Thymus (tissue), 14 donors: ENCODE measurements at places on chromosomes 7 and 10. TPM values are rescaled to one million over a fixed set of nuclear protein-coding genes. Genes with fewer than 3 reads are reported as not detected.

DNA sequence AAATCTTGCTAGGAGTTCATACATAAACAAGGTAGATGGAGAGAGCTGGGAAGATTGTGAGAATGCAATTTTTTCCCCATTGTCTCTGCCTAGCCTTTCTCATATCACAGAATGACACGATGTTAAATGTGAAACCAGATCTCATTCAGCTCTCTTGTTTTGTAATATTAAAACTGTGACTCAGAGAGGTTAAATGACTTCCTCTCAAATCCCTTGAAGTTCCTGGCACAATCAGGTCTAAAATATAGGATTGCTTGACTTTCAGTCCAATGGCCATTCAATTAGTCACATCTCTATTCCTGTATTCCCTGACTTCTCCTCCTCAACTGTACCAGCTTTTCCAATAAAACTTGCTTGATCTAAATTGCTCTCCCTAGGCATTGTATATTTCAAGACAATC lies 3.1 kb downstream of the ANKRD22 start:
- H3K36me3 ChIP-seq, result no peaks in the 10 kb centered on the region
- H3K27ac ChIP-seq, result no peak overlapping the region
- DNase-seq, result no peak
- no peaks in the 10 kb centered on the region for H3K4me1 ChIP-seq

Gene DBF4
- 28.9 TPM for total RNA-seq

- peaks cover 71% of the 10 kb centered on the region for H3K36me3 ChIP-seq
- peaks cover 23% of the 10 kb centered on the region for H3K4me1 ChIP-seq
- no peak overlapping the region for H3K4me3 ChIP-seq
- peak overlapping the region; percentile 8 for H3K27ac ChIP-seq
These were observed 28.5 kb upstream of the CRYGN start for GRCh38 chr7:151468217-151469018.

Gene WNT8B
- total RNA-seq, result 0.14 TPM

DNA sequence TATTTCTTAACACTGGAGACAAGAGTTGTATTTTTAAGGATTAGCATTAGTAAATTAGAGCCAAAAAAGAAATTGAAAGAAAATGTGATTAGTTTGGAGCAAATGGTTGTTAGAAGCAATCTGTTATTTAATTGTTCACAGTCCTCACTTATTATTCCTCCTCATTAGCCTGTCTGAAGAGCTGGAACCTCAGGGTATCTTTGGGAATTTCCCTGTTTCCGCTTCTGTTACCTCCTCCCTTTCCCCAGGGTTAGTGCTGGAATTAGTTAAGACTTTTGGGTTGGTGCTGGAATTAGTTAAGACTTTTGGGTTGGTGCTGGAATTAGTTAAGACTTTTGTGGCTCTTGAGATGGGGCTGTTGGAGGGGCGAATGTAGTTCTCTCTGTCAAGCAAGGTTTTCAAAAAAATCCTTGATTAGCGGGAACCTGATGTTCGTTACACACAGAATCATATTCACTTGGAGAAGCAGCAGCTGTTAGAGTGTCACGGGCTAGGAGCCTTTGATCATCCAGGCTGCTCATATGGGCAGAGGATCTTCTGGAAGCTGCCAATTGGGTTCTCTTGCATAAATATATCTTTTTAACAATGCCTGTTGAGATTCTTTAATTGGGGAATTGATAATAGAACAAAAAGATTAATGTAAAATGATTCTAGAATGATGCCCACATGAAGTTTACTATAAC lies 251.0 kb upstream of the NPSR1 start:
- H3K4me3 ChIP-seq, result no peak overlapping the region
- no peak for DNase-seq
- no peaks in the 10 kb centered on the region for H3K36me3 ChIP-seq
- H3K4me1 ChIP-seq, result no peaks in the 10 kb centered on the region
- no peaks in the 10 kb centered on the region for H3K27me3 ChIP-seq

Gene KLF14
- total RNA-seq, result 0.05 TPM

Gene CHN2
- 5.9 TPM for total RNA-seq

DNA sequence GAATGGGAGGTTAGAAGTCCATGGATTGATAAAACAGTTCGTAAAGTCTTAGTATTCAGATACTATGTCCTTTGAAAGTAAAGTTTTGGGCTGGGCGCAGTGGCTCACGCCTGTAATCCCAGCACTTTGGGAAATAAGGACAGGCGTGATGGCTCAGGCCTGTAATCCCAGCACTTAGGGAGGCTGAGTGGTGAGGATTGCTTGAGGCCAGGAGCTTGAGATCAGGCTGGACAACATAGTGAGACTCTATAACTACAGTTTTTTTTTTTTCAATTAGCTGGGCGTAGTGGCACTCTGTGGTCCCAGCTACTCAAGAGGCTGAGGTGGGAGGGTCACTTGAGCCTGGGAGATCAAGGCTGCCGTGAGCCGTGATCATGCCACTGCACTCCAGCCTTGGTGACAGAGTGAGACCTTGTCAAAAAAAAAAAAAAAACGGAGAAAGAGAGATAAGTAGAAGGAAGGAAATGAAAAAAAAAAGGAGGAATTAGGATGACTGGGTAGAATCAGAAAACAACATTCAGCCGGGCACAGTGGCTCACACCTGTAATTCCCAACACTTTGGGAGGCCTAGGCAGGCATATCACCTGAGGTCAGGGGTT lies 25.7 kb upstream of the AGFG2 start:
- no peak overlapping the region for H3K4me3 ChIP-seq
- DNase-seq, result no peak
- no peak overlapping the region for H3K27ac ChIP-seq
- no peaks in the 10 kb centered on the region for H3K36me3 ChIP-seq

GRCh38 chr7:136254148-136254547 lies 277.0 kb upstream of the MTPN start:
- H3K4me3 ChIP-seq, result no peak overlapping the region
- DNase-seq, result no peak
- no peaks in the 10 kb centered on the region for H3K4me1 ChIP-seq

Gene ACTR3C
- total RNA-seq, result 6.2 TPM

- no peak for DNase-seq
- no peaks in the 10 kb centered on the region for H3K36me3 ChIP-seq
- H3K4me3 ChIP-seq, result no peak overlapping the region
- no peaks in the 10 kb centered on the region for H3K4me1 ChIP-seq
- H3K27ac ChIP-seq, result no peak overlapping the region
- no peaks in the 10 kb centered on the region for H3K27me3 ChIP-seq
These were observed 199.1 kb upstream of the PRKCQ start for GRCh38 chr10:6778992-6779701.

- H3K4me1 ChIP-seq, result no peaks in the 10 kb centered on the region
- no peak for DNase-seq
- H3K36me3 ChIP-seq, result no peaks in the 10 kb centered on the region
These were observed 150.4 kb downstream of the ETV1 start for GRCh38 chr7:13839063-13839462.

Gene FRAT2
- 17.5 TPM for total RNA-seq

DNA sequence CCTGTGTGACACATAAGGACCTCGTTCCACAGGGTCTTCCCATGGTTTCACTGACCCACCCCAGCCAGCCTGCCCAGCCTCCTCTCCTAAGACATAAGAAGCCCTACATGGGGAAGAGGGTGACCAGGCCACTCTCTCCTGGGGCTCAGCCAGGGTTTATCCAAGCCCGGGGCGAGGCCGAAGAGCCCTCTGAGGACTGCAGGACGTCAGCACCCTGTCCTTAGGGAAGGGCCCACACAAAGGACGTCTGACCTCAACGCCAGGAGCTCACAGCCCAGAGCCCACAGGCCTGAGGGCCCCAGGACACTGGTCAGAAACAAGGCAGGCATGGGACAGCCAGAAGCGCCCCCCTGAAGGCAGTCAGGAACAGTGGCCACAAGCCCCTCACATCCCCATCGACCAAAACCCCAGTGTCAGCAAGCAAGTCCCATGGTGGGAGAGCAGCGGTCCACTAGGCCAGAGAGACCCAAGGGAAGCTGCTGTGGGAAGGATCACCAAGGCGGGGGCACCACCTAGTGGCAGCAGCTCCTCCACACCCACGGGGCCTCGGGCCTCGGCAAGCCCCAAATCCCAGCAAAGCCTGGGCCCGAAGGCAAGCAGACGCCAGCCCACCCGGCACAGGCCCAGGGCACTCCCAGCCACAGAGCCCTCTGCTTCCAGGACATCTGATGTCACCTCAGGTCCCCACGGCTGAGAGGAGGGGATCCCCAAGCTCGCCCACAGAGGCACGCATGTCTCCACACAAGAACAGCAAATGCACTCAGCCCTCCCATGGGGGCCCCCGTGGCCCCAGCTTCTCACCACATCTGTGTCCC lies 23.4 kb downstream of the MAD1L1 start:
- H3K4me3 ChIP-seq, result no peak overlapping the region
- no peaks in the 10 kb centered on the region for H3K4me1 ChIP-seq
- H3K36me3 ChIP-seq, result peaks cover 50% of the 10 kb centered on the region
- H3K27me3 ChIP-seq, result no peaks in the 10 kb centered on the region
- DNase-seq, result peak; percentile 56
- no peak overlapping the region for H3K27ac ChIP-seq

DNA sequence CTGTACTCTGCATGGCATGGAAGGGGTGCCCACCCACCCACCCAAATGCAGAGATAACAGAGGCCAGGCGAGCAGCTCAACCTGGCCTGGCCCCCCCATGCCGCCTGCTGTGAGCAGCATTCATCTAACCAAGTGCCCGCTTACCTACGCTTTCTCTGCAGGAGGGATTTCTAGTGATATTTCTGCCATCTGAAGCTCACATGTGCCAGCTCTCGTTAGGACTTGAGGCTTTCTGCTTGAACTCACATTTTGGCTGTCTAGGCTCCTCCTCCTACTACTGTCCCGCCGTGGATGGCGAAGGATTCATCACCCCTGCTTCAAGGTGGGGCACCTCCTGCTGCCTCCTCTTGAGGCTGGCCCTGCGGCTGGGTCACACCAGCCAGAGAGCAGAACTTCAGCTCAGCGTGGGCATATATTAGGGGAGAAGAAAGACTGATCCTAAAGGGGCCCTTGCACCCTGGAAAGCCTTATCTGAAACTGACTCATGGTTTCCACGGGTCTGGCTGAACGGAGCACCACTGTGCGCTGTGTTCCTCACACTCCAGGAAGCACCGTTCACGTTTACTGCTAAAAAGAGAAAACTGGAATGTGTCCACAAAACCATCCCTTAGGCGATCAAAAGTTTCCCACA lies 45.5 kb downstream of the CTBP2 start:
- no peak for DNase-seq
- no peaks in the 10 kb centered on the region for H3K4me1 ChIP-seq
- H3K4me3 ChIP-seq, result no peak overlapping the region
- no peak overlapping the region for H3K27ac ChIP-seq
- no peaks in the 10 kb centered on the region for H3K36me3 ChIP-seq

DNA sequence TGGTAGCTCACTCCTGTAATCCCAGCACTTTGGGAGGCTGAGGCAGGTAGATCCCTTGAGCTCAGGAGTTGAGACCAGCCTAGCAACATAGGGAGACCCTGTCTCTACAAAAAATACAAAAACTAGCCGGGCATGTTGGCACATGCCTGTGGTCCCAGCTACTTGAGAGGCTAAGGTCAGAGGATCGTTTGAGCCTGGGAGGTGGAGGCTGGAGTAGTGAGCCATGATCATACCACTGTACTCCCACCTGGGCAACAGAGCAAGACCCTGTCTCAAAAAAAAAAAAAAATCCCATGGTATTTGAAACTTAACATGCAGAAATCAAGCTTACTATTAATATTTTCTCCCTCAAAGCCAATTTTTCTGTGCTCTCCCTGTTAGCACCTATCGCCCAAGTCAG lies 5.9 kb downstream of the SFXN2 start:
- no peak overlapping the region for H3K4me3 ChIP-seq
- no peaks in the 10 kb centered on the region for H3K27me3 ChIP-seq
- peaks cover 10% of the 10 kb centered on the region for H3K36me3 ChIP-seq
- DNase-seq, result no peak

Gene GLCCI1
- 20.4 TPM for total RNA-seq

DNA sequence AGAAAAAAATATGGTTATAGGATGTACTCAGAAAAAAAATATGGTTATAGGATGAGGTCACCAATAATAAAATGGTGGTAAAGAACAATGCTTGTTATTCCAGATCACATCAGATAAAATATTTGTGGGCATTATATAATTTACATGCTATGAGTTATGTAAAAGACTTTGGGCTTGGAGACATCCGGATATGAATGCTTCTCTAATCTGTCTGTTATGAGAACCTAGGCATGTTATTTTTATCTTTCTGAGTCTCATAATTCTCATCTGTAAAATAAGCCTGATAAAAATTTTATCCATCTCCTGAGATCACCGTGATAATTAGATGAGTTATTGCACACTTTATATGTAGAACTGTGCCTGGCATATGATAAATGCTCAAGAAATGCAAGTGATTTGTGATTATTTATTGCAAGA lies 37.8 kb downstream of the DKK1 start:
- no peaks in the 10 kb centered on the region for H3K27me3 ChIP-seq
- H3K4me3 ChIP-seq, result no peak overlapping the region
- no peaks in the 10 kb centered on the region for H3K4me1 ChIP-seq

Gene PILRA
- total RNA-seq, result 4.6 TPM

GRCh38 chr10:7903851-7904250 lies 85.5 kb downstream of the TAF3 start:
- H3K4me1 ChIP-seq, result peaks cover 13% of the 10 kb centered on the region
- H3K27ac ChIP-seq, result no peak overlapping the region
- H3K27me3 ChIP-seq, result no peaks in the 10 kb centered on the region
- H3K4me3 ChIP-seq, result no peak overlapping the region

Gene NPY4R2
- not detected for total RNA-seq

GRCh38 chr10:113336549-113337130 lies 216.2 kb upstream of the HABP2 start:
- H3K27ac ChIP-seq, result no peak overlapping the region
- no peaks in the 10 kb centered on the region for H3K4me1 ChIP-seq
- no peak overlapping the region for H3K4me3 ChIP-seq
- no peaks in the 10 kb centered on the region for H3K27me3 ChIP-seq
- no peaks in the 10 kb centered on the region for H3K36me3 ChIP-seq
- no peak for DNase-seq

GRCh38 chr7:106515321-106515720 lies 145.6 kb downstream of the CCDC71L start:
- peaks cover 4% of the 10 kb centered on the region for H3K4me1 ChIP-seq
- H3K4me3 ChIP-seq, result no peak overlapping the region
- no peak overlapping the region for H3K27ac ChIP-seq
- DNase-seq, result no peak
- H3K36me3 ChIP-seq, result no peaks in the 10 kb centered on the region

- no peaks in the 10 kb centered on the region for H3K36me3 ChIP-seq
- no peaks in the 10 kb centered on the region for H3K27me3 ChIP-seq
- no peak overlapping the region for H3K27ac ChIP-seq
- no peak overlapping the region for H3K4me3 ChIP-seq
- no peak for DNase-seq
- H3K4me1 ChIP-seq, result peaks cover 14% of the 10 kb centered on the region
These were observed 168.7 kb downstream of the RPS24 start for GRCh38 chr10:78202386-78202785.

- DNase-seq, result no peak
- H3K27ac ChIP-seq, result no peak overlapping the region
- H3K4me1 ChIP-seq, result no peaks in the 10 kb centered on the region
- H3K36me3 ChIP-seq, result no peaks in the 10 kb centered on the region
- no peak overlapping the region for H3K4me3 ChIP-seq
- no peaks in the 10 kb centered on the region for H3K27me3 ChIP-seq
These were observed 20.2 kb downstream of the TAS2R16 start for GRCh38 chr7:122975341-122975740.
